ENCODE measurements at places on chromosomes 2 and 18.

GRCh38 chr2:29443151-29443550 is 327.9 kb downstream of the CLIP4 start:
- DNase-seq = no peak

DNA sequence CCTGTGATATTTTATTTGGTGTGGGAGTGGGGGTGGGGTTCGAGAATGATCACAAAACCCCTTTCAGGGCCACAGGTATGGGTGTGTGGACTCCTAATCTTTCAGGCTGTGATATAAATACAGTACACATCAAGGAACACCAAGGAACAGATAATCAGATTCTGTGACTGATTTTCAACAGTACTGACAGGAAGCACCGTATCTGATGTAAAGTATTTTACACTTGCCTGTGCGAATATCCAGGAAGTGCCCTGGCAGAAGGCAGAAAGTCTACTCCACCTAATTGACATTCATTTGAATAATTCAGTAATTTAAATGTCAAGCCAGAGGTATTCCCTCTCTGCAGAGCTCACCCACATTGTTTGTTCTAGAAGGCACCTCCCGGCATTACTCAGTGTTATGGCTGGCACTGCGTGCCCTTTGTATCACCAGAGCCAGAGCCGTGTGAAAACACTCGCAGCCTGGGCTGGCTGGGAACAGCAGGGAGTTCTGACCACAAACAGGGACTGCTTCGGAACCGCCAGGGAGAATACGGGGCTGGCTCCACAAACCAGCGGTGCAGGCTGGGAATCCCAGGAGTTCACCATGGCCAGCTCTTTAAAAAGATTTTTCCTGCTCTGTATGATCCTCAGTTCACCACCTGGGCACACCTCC is 91.8 kb downstream of the ACVR1 start:
- no peak for DNase-seq

DNA sequence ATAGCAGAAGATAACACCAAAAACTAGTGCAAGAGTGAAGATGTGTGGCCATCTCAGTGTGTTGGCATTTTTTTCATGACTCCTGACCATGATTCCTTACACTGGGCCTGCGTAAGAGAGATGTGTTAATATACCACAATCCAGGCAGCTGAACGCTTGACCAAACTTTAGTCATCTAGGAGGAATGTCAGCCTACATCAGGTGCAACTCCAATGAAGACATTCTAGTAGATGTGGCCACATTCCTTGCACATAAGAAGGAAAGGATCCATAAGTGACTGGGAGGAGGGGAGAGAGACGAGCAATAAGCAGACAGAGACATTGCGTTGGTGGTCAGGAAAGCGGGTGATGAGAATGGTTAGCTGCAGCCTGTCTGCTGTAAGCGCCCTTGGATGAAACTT is 42.6 kb downstream of the CYRIA start:
- no peak for DNase-seq

- DNase-seq = no peak
These were observed 14.6 kb downstream of the PASK start for GRCh38 chr2:241134711-241135110.

- DNase-seq = no peak
These were observed 95.3 kb upstream of the ALKAL2 start for GRCh38 chr2:383178-383577.

DNA sequence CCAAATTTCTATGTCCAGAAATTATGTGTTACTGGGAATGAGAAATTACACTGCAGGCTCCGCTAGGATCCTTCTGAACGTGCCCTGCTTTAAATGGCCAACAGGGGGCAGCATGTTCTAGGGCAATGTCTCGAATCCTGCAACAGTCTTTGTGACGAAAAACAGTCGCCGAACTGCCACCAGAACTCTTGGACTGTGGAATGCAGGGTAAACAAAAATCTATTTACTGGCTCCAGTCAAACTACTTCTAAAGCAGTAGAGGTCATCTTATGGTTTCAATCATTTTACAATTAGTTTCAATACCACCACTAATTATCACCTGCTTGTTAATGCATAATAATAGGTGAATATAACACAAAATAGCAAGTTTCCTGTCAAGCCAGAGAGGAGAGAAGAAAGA is 9.8 kb upstream of the ZNF397 start:
- peak; percentile 55 for DNase-seq

DNA sequence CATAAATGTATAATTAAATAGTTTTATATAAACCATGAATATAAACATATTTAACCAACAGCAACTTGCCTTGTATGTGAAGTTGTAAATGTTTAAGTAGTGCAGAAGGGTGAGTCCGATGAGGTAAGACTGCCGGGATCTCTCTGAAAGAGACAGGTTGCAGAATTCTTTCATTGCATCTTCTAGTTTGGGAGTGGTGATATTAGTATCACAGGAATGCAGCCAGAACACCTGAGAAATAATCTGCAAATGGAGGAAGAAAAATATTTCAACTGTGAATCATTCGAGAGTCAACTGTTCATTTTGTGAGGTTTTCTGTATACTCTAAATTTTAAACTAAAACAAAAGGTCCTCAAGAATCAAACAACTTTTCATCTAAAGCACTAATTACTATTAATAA is 123.0 kb downstream of the ABCA12 start:
- DNase-seq = no peak

DNA sequence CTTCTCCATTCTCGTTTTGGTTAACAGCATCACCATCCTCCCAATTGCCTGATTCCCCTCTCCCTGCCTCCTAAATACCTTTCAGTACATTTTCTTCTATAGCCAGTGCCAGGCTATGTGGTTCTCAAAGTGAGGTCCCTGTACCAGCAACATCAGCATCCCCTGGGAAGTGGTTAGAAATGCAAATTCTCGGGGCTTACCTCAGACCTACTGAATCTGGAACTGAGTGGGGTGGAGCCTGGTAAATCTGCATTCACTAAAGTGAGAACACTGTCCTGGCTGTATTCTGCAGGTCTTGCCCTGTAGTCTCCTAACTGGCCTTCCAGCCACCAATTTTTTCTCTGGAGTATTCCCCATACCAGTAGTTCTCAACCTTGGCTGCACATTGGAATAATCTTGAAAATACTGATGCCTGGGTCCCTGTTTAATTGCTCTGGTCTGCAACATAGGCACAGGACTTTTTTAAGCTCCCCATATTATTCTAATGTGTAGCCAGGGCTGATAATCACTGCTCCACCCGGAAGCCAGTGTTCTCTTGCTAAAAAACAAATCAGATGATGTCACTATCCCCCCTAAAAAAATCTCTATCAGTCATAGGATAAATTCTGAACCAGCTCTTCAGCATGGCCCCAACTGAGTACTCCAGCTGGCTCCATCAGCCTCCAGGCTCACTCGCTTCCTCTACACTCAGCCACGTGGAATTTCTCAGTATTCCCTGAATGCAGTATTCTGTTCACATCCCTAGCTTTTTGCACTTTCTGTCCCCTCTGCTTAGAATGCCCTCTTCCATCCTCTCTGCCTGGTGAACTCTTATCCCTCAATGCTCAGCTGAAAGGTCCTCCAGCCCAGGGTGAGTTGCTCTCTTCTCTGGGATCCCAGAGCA is 98.4 kb downstream of the CDK15 start:
- no peak for DNase-seq

- peak; percentile 17 for DNase-seq
These were observed 2.1 kb downstream of the TRIB2 start for GRCh38 chr2:12718711-12719399.

DNA sequence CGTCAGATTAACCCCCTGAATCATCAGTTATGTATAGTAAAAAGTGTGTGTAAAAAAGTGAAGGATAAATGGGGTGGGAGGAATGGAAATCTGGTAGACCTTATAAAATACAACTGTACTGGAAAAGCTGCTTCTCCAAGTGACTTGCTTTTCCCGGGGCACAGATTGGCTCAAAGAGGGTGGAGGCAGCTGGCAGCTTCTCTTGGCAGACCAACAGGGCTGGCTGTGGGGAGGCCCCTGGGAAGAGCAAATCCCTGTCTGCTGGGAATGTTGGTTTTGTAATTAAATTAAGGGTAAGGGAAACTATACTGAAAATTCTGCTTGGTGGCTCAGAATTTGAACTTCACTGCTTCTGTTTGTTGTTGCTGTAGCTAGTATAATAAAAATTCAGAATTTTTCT is 154.2 kb upstream of the DLX2 start:
- no peak for DNase-seq

DNA sequence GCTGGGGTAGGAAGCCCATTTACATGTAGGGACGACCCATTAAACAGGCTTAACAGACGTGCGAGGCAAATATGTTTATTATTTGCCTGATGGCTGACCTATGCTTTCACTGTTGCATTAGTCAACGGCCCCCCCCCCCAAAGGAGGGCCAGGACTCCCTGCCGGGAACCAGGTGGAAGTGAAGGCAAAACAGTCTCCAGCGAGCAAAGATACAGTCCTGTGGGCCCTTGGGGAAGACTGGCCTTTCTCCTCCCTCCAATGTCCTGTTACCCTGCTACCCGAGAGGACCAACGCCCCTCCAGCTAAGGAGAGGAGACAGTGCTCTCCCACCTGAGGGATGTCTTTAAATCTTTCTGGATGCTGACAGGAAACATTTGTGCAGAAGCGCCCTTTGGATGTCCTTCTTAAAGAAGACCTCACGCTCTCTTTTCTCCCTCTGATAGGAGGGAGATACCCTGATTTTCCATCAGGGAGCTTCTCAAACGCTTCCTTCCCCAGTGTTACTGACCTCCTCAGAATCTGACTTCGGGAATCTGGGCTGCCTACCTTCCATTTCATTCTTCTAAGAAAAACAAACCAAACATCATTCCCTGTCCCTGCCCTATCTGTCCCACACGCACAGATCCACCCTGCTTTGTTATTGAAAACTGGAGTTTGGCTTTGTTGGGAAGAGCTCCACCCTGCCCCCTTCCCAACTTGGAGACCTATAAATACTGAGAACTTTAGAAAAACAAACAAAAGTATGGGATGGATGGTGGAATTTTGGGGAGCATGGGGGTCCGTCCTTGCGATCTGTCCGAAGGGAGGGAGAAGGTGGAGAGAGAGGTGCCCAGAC is 135.9 kb upstream of the SIX3 start:
- DNase-seq = no peak

DNA sequence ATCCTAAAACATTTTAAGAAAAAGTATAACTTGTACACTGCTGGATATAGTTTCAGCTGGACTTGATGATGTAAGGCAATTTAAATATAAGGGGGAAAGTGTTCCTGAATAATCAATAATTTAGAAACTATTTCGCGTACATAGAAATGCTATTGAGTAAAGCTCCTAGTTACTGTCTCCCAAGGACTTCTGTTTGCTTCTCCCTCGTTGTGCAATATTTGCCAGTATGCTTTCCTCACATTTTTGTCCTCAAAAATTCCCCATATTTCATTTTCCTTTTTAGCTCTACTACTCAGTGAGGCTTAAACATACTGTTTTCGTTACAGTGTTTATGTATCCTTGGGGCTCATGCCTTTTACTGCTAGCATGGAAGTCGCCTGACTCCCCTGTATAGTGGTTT is 36.9 kb downstream of the ATP9B start:
- no peak for DNase-seq

DNA sequence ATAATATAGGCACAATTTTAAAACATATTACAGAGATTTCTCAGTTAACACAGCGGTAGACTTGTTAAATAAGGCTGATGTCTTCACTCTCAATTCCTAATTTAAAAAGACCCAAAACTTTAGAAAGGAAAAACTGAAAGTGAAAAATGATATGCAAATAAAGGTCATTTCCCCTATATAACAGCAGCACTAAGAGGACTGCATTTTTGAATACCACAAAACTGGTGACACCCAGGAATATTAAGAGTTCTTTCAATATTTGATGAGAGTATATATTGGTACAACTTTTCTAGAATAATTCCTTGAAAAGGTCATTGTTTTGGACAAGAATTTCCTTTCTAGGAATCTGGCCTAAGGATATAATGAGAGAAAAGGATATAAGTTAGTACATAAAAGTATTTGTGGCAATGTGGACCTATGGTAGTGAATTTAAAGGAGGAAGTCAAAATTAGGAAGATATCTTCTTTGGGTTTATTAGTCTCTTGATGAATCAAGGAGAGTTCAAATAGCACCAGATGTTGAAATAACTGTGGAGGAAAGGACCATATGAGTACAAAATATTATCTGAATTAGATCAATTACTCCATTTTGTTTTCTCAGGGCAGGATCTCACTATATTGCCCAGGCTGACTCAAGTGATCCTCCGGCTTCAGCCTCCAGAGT is 70.3 kb downstream of the TMEM237 start:
- no peak for DNase-seq

- DNase-seq = no peak
These were observed 71.2 kb upstream of the ZNF236 start for GRCh38 chr18:76750917-76751890.

DNA sequence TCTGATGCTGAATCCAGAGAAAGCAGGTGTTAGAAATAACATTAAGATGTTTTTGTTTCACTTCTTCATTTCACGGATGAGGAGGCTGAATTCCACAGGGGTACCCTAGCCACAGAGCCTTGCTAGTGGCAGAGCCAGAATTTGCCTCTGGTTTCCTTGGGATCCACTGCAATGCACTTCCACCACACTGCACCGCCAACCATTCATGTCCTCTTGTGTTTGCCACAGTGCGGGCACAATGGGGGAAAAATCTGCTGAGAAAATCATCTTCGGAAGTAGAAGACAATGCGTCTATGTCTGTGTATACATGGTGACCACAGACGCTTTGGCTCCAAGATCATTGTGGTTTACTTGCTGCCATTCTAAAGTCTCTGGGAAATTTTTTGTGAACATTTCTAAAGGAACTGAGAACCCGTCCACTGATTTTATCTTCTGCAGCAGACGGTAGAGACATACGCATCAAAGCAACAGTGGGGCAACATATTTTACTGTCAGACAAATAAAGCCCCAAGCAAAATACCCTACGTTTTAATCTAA is 14.9 kb downstream of the ICOS start:
- no peak for DNase-seq

GRCh38 chr2:68689553-68690537 is 44.8 kb upstream of the ARHGAP25 start:
- no peak for DNase-seq

DNA sequence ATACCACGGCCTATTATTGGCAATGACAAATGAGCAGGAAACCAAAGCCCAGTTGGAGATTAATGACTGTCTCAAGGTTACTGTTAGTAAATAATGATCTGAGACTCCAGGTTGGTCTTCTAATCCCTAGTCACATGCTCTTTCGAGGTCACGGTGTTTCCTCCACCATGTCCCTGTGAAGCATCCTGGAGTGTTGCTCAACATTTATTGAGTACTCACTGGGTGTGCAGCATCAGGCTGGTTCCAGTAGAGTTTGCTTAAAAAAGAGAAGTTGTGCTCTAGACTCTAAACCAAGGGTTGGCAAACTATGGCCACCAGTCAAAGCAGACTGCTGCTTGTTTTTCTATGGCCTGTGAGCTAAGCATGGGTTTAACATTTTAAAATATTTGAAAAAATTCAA is 263.8 kb upstream of the ATP5MC3 start:
- no peak for DNase-seq

DNA sequence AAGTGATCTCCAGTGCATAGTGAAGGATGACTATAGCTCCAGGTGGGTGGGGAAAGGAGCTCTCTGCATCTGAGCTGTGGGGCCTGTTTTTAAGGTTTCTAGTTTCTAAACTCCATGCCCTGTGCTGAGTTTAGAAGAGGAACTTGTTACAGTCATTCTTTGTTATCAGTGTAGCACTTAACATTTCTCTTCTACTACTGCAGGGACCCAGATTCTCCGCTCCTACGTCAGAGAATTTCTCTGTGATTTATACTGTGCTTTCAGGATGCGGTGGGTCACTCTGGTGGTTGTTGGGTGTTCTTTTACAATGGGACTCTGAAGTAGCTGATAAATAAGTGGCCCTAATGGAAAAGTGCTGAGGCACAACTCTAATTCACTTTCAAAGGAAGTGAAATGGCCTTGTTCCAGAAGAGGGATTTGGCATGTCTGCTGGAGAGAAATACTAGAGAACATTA is 122.0 kb downstream of the WDSUB1 start:
- DNase-seq = no peak

- no peak for DNase-seq
These were observed 95.9 kb downstream of the NEB start for GRCh38 chr2:151638191-151638933.

All from stimulated activated CD8-positive, alpha-beta memory T cell treated with anti-CD3 and anti-CD28 coated beads, Interleukin-4, amount 100 ng/mL, for 4 hours (primary cell).